ENCODE measurements at places on chromosomes 13 and 19. TPM values are rescaled to one million over a fixed set of nuclear protein-coding genes. Genes with fewer than 3 reads are reported as not detected.

Gene PSG3
- total RNA-seq: not detected

Gene ATP7B
- total RNA-seq: 1.8 TPM

Gene CYP2B6
- total RNA-seq: not detected

Gene SYNE4
- total RNA-seq: 0.15 TPM

Gene RXFP2
- total RNA-seq: not detected

Gene C3
- 1.8 TPM for total RNA-seq
